ENCODE measurements at places on chromosomes 6 and 20.

DNA sequence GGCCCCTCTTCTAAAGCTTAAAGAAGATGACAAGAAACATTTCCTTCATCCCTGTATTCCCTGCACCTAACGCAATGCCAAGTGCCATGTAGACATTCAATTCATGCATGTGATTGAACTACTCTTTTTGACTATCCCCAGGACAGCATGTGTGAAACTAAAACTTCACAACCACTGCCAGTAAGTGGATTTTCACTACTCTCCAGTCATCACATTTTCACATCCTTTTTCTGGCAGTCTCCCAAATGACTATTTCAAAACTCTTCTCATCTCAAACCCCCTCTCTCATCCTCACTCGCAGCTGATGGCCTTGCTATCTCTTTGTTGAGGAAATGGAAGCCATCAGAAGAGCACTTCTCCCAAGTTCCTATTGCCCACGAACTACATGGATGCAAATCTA, 122.6 kb downstream of the OPRM1 start:
- DNase-seq = peak; percentile 76

- no peak for DNase-seq
Observed at GRCh38 chr6:6566766-6567165, 21.8 kb upstream of the LY86 start.

DNA sequence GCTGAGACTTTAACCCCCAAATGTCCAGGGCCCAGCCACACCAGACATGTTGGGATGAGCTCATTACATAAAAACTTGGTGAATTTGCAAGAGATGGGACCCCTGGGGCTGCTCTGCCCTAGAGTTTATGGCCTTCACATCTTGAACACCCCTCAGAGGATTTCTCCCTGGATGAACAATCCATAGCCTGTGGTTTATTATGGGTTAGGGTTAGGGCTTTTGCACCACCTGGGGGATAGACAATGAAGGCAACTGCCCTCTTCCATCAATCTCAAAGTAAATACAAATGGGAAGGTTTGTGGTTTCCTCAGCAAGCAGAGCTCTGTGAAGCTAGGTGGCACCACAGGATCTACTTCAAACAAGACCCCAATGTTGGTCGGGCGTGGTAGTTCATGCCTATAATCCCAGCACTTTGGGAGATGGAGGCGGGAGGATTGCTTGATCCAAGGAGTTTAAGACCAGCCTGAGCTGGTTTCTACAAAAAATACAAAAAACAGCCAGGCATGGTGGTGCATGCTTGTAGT, 17.4 kb downstream of the SPINT3 start:
- no peak for DNase-seq

DNA sequence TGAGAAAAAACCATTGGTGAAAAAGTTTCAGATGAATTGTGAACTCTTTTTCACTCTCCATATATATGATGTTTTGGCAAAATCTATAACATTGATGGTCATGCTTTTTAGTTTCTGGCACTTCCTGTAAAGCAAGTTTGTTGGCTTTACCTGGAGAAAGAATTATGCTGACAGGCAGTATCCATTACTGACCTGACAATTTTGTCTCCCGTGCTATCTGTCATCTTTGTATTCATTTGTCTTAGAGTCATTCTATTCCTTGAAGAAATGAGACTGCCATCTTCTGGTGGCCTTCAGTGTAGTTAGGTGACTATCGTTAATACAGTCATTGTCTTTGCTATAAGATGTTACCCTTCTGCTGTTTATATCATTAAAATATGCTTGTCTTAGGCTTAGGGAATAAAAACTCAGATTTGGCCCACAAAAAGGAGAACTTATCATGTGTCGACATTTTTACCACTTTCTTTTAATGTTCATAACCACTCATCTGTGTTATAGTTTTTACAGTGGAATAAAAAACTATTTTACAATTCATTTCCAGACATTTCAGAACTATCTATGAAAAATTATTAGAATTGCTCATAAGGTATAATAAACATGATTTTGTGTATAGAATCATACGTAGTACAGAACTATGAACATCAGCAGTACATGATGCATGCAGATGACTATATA, 707.0 kb downstream of the EPM2A start:
- peak; percentile 48 for DNase-seq

GRCh38 chr6:70684794-70685493, 17.3 kb downstream of the SMAP1 start:
- no peak for DNase-seq

- no peak for DNase-seq
Observed at GRCh38 chr6:160093061-160093460, 28.6 kb upstream of the SLC22A1 start.

DNA sequence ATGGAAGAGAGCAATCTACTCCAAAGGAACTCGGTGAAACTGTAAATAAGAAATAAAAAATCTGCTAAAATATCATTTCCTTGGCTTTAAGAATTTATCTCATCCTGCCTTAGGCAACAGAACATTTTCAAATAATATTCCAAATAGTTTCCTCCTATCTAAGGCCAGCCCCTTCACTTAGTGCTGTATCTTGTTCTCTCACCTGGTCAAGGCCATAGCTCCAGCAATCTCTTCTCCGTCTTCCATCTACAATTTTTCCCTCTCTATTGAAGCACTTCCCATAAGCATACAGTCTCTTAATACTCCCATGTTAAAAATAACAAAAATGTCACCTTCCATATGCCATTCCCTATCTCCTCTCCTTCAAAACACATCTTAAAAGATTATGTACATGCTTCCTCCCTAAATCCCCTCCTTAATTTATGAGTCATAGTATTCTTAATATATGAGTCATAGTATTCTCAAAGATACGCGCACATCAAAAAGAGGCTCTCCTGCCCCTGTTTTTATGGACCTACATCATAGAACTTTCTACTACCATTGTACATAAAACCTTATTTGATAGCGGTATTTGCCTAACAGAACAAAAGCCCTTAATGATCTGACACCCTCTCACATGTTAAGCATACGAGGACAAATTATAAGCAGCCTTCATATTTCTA, 146.9 kb downstream of the PDE10A start:
- no peak for DNase-seq

DNA sequence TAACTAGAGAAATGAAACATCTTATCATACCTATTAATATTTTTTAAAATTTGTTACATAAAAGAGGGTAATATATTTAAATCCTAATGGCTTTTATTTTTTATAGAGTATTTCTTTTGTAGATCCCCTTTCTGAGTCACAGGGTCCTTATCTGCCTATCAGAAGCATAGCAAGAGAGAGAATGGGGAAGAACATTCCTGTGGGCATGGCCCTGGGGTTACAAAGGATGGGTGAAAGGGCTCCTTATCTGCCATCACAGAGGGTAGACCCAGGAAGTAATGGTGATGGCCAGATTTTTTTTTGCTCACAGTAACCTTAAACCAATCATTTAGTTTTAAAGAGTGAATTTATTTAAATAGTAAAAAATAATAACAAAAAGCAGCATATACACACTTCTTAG, 582.1 kb upstream of the HTR1E start:
- no peak for DNase-seq

- DNase-seq = peak; percentile 76
Observed at GRCh38 chr6:27873021-27873940, 38.9 kb downstream of the OR2B2 start.

All from suppressor macrophage (primary cell).